Hematopoietic multipotent progenitor cell treated with erythropoietin and hydrocortisone succinate and interleukin-3 and kit ligand, for 6 days (in vitro differentiated cells): ENCODE measurements at places on chromosomes 16 and 17.

- no peak for DNase-seq
Measured at GRCh38 chr16:62298600-62298999, 262.4 kb upstream of the CDH8 start.

DNA sequence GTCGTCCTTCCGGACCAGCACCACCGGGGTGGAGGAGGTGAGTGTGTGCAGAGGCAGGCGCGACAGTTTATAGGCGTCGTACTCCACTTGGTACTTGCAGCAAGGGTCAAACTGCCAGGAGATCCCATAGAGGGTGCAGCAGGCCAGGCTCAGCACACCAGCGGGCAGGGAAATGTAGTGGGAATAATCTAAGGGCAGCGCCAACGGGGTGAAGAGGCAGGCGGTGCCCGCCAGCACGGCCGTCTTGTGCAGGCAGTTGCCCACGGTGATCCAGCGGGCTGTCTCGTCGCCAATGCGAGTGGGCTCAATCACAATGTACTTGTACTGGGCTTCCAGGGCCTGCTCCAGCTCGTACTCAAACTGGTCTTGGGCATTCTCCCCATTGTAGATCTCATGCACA, 15.6 kb downstream of the TMEM11 start:
- no peak for DNase-seq

DNA sequence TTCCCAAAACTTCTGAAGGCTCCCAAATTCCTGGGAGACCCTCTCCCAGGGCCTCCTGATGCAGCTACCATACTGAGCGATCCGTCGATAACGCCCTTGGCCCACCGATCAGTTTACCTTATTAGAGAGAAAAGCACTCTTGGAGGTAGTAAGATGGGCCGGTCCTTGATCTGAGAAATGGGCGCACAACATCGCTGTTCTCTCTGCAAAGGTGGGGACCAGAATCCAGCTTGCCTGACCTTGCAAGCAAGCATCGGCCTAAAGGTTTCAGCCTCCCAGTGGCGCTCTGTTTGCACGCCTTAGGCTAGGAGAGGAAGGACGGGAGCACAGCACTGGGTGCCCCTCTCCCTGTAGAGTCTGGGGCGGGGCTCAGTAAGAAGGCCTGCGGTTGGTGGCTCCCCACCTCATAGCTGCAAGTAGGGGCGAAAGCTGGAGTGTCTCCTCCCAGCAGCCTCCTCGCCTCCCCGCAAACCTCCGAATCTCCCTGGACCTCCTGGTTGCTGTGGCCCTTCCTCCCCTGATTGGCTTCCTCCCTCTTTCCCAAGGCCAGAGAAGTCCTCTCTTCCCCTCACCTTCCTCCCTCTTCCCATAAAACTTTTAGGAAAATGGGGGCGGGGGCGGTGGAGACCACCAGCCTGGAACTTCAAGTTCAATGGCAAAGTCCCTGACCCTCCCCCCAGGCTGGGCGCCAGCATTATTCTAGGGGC, at the start of gene PRAC1:
TSS of gene PRAC1 (minus strand) at position 318 of the 707 bp plus-strand sequence. CDS start at position 192, 126 bp downstream.
- DNase-seq, result no peak

DNA sequence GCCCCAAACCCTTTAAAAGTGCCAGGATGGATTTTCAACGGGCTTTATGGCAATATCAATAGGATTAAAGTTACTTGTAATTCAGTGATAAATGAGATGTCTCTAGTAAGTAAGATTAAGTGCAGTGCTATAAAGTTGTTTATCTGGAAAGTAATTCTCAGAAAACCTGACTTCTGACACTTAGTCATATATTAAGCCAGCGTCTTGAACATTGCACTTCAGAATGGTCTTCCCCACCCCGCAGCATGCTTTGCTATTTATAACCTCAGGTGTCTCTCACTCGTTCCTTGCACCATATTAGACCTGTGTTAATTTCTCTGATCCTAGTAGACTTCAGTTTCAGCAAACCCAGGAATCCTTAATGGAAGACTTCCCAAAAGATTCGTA, 2.1 kb upstream of the MAF start:
- no peak for DNase-seq

- no peak for DNase-seq
Measured at GRCh38 chr16:11101283-11101682, 154.7 kb downstream of the SOCS1 start.

DNA sequence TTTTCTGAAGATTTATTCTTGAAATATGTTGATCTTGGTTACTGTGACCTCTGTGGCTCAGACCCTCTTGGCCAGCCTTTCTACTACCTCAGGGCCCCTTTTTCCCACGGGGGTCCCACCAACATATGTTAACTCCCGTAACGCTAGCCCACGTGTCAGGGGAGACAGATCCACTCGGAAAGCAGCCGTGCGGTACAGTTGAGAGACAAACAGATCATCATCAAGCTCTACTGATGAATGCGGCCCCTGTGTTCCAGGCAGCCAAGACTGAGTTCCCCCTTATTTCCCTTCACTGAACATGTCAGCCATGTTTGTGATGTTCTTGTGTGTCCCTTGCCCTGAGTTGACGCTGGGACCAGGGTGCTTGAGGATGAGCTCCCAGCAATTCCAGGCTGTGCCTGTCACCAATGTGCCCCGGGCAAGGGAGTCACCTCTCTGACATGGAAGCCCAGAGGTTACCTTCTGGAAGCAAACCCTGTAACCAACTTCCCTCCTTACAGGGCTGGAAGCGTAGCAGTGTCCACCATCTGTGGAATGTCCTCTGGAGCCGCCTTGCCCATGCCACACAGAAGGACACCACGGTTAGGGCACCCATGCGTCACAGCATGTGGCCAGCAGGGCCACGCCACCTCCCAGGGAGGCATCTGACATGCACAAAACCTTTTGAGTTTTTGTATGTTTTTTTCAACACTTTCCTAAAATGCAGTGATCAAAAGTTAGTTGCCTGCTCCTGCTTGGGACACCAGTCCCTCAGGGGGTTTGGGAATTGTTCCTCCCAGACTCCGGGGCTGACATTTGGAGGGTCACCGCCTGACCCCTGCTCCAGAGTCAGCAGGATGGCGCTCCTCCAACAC, 193.7 kb upstream of the CHMP6 start:
- no peak for DNase-seq

GRCh38 chr17:76682296-76682695, 28.5 kb downstream of the MXRA7 start:
- peak; percentile 95 for DNase-seq
